IMR-90 (cell line): ENCODE measurements at places on chromosomes 1 and 21.

DNA sequence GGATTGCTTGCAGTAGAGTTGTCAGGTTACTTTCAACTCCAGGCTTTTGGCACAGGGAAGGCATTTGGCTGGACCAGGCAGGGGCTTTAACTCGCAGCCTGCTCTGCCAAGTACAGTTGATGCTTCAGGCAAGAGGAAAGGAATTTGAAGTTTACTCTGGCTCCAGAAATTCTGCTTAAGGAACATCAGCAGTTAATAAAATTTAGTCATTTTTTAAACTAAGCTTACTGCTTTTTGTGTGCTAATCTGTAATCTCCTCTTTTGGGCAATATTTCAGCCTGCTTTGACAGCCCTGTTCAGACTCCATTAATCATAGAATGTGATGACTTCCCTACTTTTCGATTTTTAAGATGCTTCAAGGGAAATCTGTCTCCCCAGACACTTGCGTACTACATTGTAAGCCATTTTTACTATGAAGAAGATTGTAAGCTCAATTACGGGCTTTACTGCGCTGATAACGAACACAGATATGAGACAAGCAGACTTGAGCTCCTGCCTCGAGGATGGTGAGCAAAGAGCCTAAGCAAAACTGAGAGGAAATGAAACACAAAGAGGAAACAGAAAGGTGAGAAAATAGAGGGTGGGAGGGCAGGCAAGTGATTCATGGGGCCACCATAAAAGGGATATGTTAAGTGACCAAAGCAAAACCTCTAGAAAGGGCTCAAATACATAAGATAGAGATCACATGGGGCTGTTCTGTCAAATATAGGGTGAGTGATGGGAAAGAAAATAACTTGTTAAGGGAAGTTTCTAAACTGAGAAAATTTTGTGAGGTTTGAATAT, 76.6 kb upstream of the VAV3 start:
- no peaks in the 10 kb centered on the region for H3K4me1 ChIP-seq

GRCh38 chr1:50637460-50637859, 214.2 kb upstream of the DMRTA2 start:
- no peak overlapping the region for H3K4me3 ChIP-seq
- peak; percentile 21 for DNase-seq
- H3K27me3 ChIP-seq: no peaks in the 10 kb centered on the region
- no peak overlapping the region for H3K27ac ChIP-seq

- no peaks in the 10 kb centered on the region for H3K27me3 ChIP-seq
- H3K36me3 ChIP-seq: no peaks in the 10 kb centered on the region
- no peak overlapping the region for H3K4me3 ChIP-seq
These were observed 625.6 kb downstream of the PTPRU start for GRCh38 chr1:29861922-29862321.

- no peaks in the 10 kb centered on the region for H3K27me3 ChIP-seq
- no peaks in the 10 kb centered on the region for H3K36me3 ChIP-seq
- H3K4me1 ChIP-seq: peaks cover 2% of the 10 kb centered on the region
- DNase-seq: no peak
These were observed 10.8 kb upstream of the ADCY10 start for GRCh38 chr1:167924543-167925231.

DNA sequence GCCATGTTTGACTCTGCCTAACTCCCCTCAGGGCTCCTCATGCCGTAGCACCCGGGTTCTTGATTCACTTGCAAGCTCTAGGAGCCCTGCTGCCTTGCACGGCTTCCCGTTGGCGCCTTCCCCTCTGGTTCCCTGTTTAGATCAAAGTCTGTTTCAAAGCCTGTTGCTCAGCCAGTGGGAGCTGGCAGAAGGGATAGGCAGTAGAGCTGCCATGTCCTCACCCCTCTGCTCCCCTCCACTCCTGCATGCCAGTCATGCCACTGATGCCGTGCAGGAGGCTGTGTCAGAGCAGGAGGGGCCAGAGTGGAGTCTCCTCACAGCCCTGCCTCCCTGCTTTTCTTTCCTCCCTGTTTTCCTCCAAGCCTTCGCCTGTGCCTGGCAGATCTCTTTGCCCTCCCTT, 26.5 kb downstream of the HMGCS2 start:
- H3K27ac ChIP-seq: no peak overlapping the region
- H3K4me1 ChIP-seq: peaks cover 8% of the 10 kb centered on the region
- peaks cover 55% of the 10 kb centered on the region for H3K36me3 ChIP-seq

DNA sequence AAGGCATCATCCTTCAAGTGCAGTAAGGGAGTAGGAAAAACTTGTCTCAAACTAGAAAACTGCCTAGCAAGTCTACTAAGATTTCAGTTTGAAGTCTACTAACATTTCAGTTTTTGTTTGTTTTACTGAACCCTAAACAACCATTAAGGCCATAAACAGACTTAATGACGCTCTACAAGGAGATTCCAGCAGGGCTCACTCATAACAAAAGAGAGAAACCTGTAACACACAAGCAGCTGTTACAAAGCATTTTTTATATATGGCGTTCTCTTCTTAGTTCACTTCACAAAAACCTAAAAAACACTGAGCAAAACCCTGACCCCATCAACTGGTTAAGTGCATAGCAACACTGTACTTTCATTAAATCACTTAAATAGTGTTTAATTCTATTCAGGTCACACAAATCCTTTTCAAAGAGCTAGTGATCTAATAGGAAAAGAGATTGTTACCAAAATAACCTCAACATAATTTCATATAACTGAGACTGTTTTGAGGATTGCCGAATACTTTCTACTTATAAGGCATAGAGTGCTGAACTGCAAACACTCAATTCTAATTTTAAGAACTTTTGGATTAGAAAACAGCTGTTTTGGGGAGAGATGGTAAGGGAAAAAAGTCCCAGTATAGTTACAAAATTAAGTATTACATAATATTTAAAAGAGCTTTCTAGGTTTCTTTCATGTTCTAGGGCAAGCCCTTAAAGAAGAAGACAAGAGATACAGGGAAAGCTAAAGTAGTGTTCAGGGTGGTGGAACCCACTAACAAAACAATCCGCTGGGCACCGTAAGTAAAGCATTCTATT, 1.4 kb downstream of the B3GALNT2 start:
- peak overlapping the region; percentile 75 for H3K4me3 ChIP-seq
- peaks cover 2% of the 10 kb centered on the region; the same call in 1 of the 2 replicates for H3K4me1 ChIP-seq
- no peaks in the 10 kb centered on the region for H3K27me3 ChIP-seq
- DNase-seq: peak; percentile 64

DNA sequence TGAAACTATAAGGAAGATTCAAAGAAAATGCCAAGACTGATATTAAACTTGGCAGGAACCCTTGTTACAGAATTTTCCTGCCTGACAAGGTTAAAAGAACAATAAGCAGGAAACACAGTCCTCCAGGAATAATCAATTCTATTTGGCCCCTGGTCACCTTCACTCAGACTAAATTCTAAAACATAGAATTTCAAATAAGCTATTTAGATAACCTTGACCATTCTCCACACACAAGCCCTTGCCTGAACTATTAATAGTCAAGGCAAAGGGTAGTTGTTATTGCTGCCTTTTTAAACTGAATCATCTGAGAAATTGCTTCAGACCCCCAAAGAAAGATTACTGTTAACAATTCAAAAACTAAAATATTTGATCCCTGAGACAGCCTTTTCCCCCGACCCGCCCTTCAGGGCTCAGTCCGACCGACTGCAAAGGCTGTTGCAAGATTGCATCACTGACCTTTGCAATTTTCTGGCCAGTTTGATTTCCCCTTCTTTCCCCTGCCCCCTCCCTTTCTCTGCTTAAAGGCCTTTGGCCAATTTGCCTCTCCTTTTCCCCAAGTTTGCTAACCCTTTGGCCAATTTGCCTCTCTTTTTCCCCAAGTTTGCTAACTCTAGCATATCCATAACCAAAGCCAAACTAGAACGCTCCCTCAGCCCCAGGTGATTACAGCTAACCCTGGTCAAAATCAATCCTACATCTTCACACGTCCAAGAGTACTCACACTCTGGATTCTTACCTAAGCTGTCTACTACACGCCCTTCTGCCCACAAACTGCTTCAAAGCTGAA, 1.4 kb upstream of the G0S2 start:
- peaks cover 24% of the 10 kb centered on the region for H3K27me3 ChIP-seq
- peaks cover 3% of the 10 kb centered on the region; the same call in 1 of the 2 replicates for H3K4me1 ChIP-seq
- H3K27ac ChIP-seq: no peak overlapping the region
- no peaks in the 10 kb centered on the region for H3K36me3 ChIP-seq
- no peak overlapping the region for H3K4me3 ChIP-seq

- peaks cover 39% of the 10 kb centered on the region for H3K27me3 ChIP-seq
- DNase-seq: no peak
- H3K27ac ChIP-seq: no peak within 1 kb of the TSS
- H3K4me1 ChIP-seq: no peaks in the 10 kb centered on the region
These were observed at the start of gene CSF3R for GRCh38 chr1:36482724-36483388. TSS of gene CSF3R (minus strand) at chr1:36482913. CDS start at chr1:36479496, 3,417 bp downstream.

- DNase-seq: no peak
- 0 out of 2 replicates have a peak, but pooled peaks cover 2% of the 10 kb centered on the region for H3K4me1 ChIP-seq
- H3K36me3 ChIP-seq: no peaks in the 10 kb centered on the region
- H3K4me3 ChIP-seq: no peak overlapping the region
- H3K27ac ChIP-seq: no peak overlapping the region
- H3K27me3 ChIP-seq: peaks cover 30% of the 10 kb centered on the region
These were observed 12.7 kb upstream of the FOXE3 start for GRCh38 chr1:47403321-47403910.

GRCh38 chr1:30899577-30900389, 8.8 kb downstream of the SDC3 start:
- no peak overlapping the region for H3K4me3 ChIP-seq
- H3K27me3 ChIP-seq: no peaks in the 10 kb centered on the region

GRCh38 chr1:8590721-8591351, 226.6 kb downstream of the RERE start:
- H3K36me3 ChIP-seq: no peaks in the 10 kb centered on the region
- no peak for DNase-seq
- H3K27ac ChIP-seq: no peak overlapping the region
- no peaks in the 10 kb centered on the region for H3K27me3 ChIP-seq

DNA sequence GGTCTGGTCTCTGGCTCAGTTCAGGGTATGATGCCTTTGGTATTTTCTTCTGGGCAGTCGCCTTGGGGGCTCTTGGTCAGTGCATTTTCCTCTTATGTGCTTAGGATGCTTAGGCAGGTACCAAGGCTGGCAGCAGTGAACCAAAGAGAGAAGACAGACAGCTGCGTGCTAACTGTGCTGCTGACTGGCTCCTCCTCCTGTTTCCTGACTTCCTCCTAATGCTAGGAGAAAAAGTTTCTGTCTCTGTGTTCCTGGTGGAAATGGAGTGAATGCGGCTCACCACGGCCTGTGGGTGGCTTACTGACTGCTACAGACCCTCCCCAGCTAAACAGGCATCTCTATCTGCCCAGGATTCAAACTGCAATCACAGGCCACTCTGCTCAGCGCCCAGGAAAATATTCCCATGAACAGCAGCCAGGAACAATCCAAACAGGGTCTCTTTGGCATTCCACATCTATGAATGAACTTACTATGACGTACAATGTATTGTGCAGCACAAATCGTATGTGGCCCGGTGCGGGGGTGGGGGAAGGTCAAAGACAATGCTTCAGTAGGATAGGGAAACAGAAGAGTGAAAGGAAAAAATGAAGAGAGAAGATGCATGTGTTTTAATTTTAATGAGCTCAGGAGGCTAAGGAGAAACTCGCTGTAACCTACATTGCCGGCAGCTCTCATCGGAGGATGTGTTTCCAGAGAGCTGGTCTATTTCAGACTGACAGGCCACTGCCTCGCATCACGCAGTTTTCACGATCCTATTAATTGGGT, 2.8 kb downstream of the ABCG1 start:
- H3K27ac ChIP-seq: peak overlapping the region; percentile 86
- H3K4me1 ChIP-seq: peaks cover 11% of the 10 kb centered on the region
- H3K27me3 ChIP-seq: peaks cover 8% of the 10 kb centered on the region; the same call in 1 of the 2 replicates
- H3K4me3 ChIP-seq: no peak overlapping the region
- H3K36me3 ChIP-seq: peaks cover 3% of the 10 kb centered on the region; the same call in 1 of the 2 replicates

GRCh38 chr1:207872621-207873020, 38.3 kb downstream of the CD34 start:
- peaks cover 1% of the 10 kb centered on the region; the same call in 1 of the 2 replicates for H3K4me1 ChIP-seq
- H3K36me3 ChIP-seq: no peaks in the 10 kb centered on the region
- H3K4me3 ChIP-seq: no peak overlapping the region
- no peak for DNase-seq

DNA sequence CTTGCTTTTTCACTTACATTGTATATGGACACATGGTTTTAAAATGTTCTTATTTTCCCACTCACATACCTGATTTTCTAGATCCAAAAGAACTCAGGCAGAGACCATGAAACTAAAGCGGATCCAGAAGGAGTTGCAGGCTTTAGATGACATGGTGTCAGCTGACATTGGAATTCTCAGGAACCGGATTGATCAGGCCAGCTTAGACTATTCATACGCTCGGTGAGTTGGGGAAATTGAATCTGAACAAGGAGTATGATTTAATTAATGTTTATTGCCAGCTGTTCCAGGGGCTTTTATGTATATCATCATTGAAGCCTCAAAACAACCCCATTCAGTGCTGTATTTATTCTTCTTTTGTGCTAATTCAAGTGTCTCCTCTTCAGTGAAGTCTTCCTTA, 12.7 kb downstream of the GORAB start:
- H3K4me1 ChIP-seq: peaks cover 4% of the 10 kb centered on the region
- H3K4me3 ChIP-seq: no peak overlapping the region
- DNase-seq: no peak
- no peaks in the 10 kb centered on the region for H3K27me3 ChIP-seq
- peaks cover 45% of the 10 kb centered on the region for H3K36me3 ChIP-seq

GRCh38 chr1:153536012-153536670, 350 bp upstream of the S100A6 start:
- peaks cover 11% of the 10 kb centered on the region for H3K36me3 ChIP-seq
- no peaks in the 10 kb centered on the region for H3K27me3 ChIP-seq
- H3K4me1 ChIP-seq: peaks cover 36% of the 10 kb centered on the region
- peak overlapping the region; percentile 91 for H3K27ac ChIP-seq
- DNase-seq: peak; percentile 89
